IPS DF 6.9 (cell line): ENCODE measurements at places on chromosomes 2 and 18.
A peak's percentile ranks its signal among the peaks of the same experiment; 100 is the strongest.

- H3K4me1 ChIP-seq, result no peaks in the 10 kb centered on the region
- H3K27me3 ChIP-seq, result no peaks in the 10 kb centered on the region
- DNase-seq, result no peak
Observed at GRCh38 chr2:110955556-110955955, 165.2 kb upstream of the BCL2L11 start.

DNA sequence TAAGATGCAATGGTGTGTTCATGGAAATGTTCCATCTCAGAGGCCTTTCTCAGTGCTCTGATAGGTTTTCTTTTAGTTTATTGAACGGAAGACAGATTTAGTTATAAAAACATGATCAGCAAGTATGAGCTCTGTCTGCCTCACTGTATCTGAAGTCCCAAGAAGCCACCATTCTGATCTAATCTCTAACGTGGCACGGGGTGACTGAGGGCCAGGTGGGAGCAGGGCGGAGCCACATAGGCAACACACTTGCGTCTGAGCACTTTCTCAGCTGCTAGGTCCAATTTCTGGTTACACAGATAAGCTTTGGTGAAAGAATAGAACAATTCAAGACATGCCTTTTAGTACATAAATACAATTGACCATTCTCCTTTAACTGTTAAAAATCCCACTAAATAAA, 60.4 kb downstream of the SNTG2 start:
- no peak overlapping the region for H3K4me3 ChIP-seq
- no peak overlapping the region for H3K27ac ChIP-seq
- no peaks in the 10 kb centered on the region for H3K27me3 ChIP-seq
- DNase-seq, result no peak

- no peak overlapping the region for H3K27ac ChIP-seq
- H3K4me3 ChIP-seq, result peak overlapping the region; percentile 42; the same call in 1 of the 2 replicates
- no peaks in the 10 kb centered on the region for H3K4me1 ChIP-seq
- H3K36me3 ChIP-seq, result no peaks in the 10 kb centered on the region
- peaks cover 32% of the 10 kb centered on the region for H3K27me3 ChIP-seq
- peak; percentile 43 for DNase-seq
Observed at GRCh38 chr2:95345563-95346230, 48.5 kb downstream of the KCNIP3 start.

- H3K4me1 ChIP-seq, result peaks cover 8% of the 10 kb centered on the region
- H3K4me3 ChIP-seq, result no peak overlapping the region
- DNase-seq, result no peak
- H3K27me3 ChIP-seq, result no peaks in the 10 kb centered on the region
- H3K27ac ChIP-seq, result no peak overlapping the region
Observed at GRCh38 chr2:43196768-43197587, 29.4 kb downstream of the ZFP36L2 start.

DNA sequence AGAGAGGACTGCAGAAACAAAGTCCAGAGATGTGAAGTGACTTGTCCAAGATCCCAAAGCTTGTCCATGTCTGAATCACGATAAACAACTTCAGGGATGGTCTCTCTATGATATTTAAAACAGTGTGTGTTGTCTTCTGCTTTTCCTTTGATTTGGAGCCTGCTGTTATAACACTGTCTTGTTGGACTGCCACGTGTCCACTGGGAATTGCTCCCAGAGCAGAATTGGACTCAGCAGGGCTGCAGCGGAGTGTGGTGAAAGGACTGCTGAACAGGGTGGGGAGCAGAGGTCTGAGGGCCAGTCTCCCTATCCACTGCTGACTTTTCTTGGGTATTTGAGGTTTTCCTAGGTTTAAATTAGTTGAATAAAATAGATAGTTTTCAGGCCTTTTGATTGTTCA, 68.3 kb downstream of the IL1R2 start:
- no peak overlapping the region for H3K27ac ChIP-seq
- DNase-seq, result no peak
- H3K27me3 ChIP-seq, result no peaks in the 10 kb centered on the region
- no peaks in the 10 kb centered on the region for H3K4me1 ChIP-seq
- no peaks in the 10 kb centered on the region for H3K36me3 ChIP-seq

- H3K27me3 ChIP-seq, result no peaks in the 10 kb centered on the region
- no peaks in the 10 kb centered on the region for H3K36me3 ChIP-seq
- no peak overlapping the region for H3K27ac ChIP-seq
- DNase-seq, result no peak
- peaks cover 8% of the 10 kb centered on the region for H3K4me1 ChIP-seq
- no peak overlapping the region for H3K4me3 ChIP-seq
Observed at GRCh38 chr2:88019985-88020384, 3.6 kb upstream of the RNU2-63P start.

- H3K4me1 ChIP-seq, result peaks cover 6% of the 10 kb centered on the region
- no peak for DNase-seq
- H3K27ac ChIP-seq, result no peak overlapping the region
- peak overlapping the region; percentile 59 for H3K4me3 ChIP-seq
- H3K36me3 ChIP-seq, result no peaks in the 10 kb centered on the region
Observed at GRCh38 chr18:5894611-5895298, 567 bp downstream of the TMEM200C start.

- no peak overlapping the region for H3K4me3 ChIP-seq
- H3K4me1 ChIP-seq, result peaks cover 1% of the 10 kb centered on the region; the same call in 1 of the 2 replicates
- DNase-seq, result no peak
- no peak overlapping the region for H3K27ac ChIP-seq
- H3K27me3 ChIP-seq, result no peaks in the 10 kb centered on the region
Observed at GRCh38 chr2:196963043-196963442, 36.5 kb upstream of the PGAP1 start.

- no peaks in the 10 kb centered on the region for H3K27me3 ChIP-seq
- no peaks in the 10 kb centered on the region for H3K36me3 ChIP-seq
- H3K4me3 ChIP-seq, result no peak overlapping the region
Observed at GRCh38 chr18:2172881-2173280, 398.4 kb downstream of the METTL4 start.

GRCh38 chr2:2260696-2261268, 70.3 kb downstream of the MYT1L start:
- no peak for DNase-seq
- H3K27ac ChIP-seq, result no peak overlapping the region
- no peak overlapping the region for H3K4me3 ChIP-seq
- H3K4me1 ChIP-seq, result peaks cover 1% of the 10 kb centered on the region; the same call in 1 of the 2 replicates
- H3K27me3 ChIP-seq, result no peaks in the 10 kb centered on the region

GRCh38 chr2:131657895-131658768, 130.4 kb downstream of the CCDC74A start:
- no peak overlapping the region for H3K4me3 ChIP-seq
- no peak overlapping the region for H3K27ac ChIP-seq
- H3K4me1 ChIP-seq, result no peaks in the 10 kb centered on the region
- H3K36me3 ChIP-seq, result 0 out of 2 replicates have a peak, but pooled peaks cover 5% of the 10 kb centered on the region

- no peaks in the 10 kb centered on the region for H3K36me3 ChIP-seq
- no peak for DNase-seq
- no peaks in the 10 kb centered on the region for H3K27me3 ChIP-seq
- H3K27ac ChIP-seq, result no peak overlapping the region
- H3K4me3 ChIP-seq, result no peak overlapping the region
Observed at GRCh38 chr2:31324016-31324633, 90.2 kb downstream of the EHD3 start.

GRCh38 chr18:50111398-50111797, 83.5 kb downstream of the MYO5B start:
- H3K27me3 ChIP-seq, result no peaks in the 10 kb centered on the region
- no peak overlapping the region for H3K4me3 ChIP-seq
- H3K36me3 ChIP-seq, result no peaks in the 10 kb centered on the region
- H3K4me1 ChIP-seq, result no peaks in the 10 kb centered on the region

DNA sequence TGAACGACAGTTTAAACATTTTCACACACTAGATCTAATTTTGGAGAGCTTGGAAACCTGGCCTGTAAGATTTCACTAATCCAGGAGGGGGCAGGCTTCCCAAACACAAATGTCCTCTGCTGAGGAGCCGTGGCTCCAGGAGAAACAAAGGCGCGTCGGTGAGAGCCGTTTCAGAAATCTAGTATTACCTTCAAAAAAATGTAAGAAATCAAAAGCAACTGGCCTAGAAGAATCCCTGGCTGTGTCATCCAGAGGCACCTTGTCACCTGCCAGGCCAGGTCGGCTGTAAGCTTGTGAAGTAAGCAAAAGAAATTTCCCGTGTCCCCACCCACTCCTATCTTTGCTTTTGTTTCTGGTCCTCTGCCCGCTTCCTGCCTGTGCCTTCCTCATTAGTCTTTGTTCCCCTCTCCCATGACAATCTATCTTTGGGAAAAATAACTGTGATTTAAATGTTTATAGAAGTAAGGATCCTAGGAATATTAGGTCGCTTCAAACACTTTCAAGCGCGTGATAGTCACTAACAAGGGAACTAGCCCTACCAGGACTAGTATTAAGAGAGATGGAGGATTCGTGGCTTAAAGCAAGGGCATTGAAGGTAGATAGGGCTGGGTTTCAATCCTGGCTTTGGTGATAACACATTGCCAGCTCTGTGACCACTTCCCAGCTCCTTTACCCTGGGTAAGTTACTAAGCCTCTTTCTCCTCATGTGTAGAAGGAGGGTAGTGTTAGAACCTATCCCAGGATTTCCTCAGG, 99.5 kb upstream of the STK39 start:
- no peaks in the 10 kb centered on the region for H3K36me3 ChIP-seq
- H3K27ac ChIP-seq, result no peak overlapping the region
- H3K27me3 ChIP-seq, result no peaks in the 10 kb centered on the region
- DNase-seq, result no peak
- peak overlapping the region; percentile 9; the same call in 1 of the 2 replicates for H3K4me3 ChIP-seq
